Spleen (tissue), 13 donors: ENCODE measurements at places on chromosomes 6 and 20. TPM values are rescaled to one million over a fixed set of nuclear protein-coding genes. Genes with fewer than 3 reads are reported as not detected.

GRCh38 chr6:125165776-125166175 is 12.2 kb downstream of the TPD52L1 start:
- no peak for DNase-seq

DNA sequence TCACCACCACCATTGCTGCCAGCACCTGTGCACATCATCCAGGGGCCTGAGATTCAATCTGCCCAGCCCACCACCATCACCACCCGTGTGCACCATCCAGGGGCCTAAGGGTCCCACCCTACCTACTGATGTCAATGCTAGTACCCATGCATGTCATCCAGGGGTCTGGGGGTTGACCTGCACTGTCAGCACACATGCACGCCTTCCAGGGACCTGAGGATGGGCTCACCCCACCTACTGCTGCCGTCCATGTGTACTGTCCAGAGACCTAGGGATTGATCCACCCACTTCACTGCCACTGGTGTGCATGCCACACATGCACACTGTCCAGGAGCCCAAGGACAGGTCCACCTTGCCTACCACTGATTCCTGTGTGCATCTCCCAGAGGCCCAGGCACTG is 11.9 kb upstream of the OXT start:
- DNase-seq: peak; percentile 30

SOX18 gene
- 42.0 TPM for total RNA-seq

TFAP2D gene
- total RNA-seq: not detected

KIF25 gene
- total RNA-seq: not detected
